ENCODE measurements at places on chromosomes 5 and 9.

GRCh38 chr5:60332244-60333004, 367.5 kb downstream of the DEPDC1B start:
- DNase-seq, result no peak

GRCh38 chr5:135846311-135846710, 11.8 kb downstream of the SLC25A48 start:
- DNase-seq, result no peak

GRCh38 chr5:68288707-68289134, 73.2 kb downstream of the PIK3R1 start:
- no peak for DNase-seq

DNA sequence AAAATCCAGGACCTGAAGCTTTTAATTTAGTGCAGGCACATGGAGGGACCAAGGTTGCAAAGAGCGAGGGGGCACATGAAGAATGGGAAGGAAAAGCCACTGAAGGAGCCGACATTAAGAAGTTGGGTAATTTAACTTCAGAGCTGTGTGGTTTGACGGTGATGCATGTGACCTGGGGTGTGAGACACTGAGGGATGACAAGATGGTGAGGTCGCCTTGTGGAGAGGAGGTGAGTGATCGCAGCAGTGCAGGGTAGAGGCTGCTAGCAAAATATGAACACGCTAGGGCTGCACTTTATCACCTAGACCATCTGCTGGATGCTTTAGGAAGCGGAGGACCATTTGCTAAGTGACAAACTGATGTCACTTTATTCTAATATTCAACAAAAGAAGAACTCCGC, 339.0 kb upstream of the KIF2A start:
- no peak for DNase-seq
